ENCODE measurements at places on chromosomes 5 and 9.
A peak's percentile ranks its signal among the peaks of the same experiment; 100 is the strongest.

GRCh38 chr9:126973651-126974529 is 59.3 kb downstream of the RALGPS1 start:
- DNase-seq: no peak

DNA sequence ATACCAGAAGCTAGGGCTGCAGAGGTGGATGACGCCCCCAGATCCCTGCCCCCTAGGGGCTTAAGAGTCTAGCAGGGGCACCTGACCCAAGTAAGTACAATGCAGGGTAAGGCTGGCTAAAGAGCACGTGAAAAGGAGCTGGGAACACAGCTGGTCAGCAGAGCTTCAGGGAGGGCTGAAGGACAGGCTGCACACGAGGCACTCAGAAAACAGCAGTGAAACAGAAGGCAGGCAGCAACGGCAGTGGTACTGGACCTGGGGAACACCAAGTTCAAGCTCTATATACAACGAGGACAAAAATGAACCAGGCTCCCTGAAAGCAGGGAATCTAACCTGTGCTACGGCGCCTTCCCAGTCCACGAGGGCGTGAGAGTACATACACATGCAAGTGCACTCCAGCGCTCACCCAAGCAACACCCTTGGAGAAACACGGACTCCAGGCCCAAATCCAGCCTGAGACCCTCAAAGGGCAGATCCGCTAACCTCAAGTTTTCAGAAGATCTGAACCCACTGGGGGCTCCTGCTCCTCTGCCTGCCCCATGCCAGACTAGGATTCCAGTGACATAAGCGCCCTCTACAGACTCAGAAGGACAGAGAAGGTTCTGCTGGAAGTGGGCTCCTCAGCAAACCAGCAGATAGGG is 57.4 kb downstream of the PSMB7 start:
- no peak for DNase-seq

DNA sequence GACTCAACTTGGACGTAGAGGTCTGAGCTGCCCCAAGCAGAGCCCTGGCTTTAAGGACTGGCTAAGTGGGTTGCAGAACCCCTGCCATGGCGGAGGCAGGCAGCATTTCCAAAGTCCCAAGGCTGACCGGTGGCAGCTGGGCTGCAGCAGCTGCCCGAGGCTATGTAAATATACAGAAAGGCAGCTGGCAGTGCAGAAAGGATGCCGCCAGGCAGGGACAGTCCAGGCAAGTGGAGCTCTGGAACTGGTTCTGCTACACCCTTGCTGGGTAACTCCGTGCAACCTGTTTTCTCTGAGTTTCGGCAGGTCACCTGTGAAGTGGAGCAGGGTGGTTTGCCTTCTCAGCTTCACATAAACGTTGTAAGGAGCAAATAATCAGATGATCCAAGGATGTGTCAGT is 46.0 kb downstream of the SHB start:
- peak; percentile 75 for DNase-seq

DNA sequence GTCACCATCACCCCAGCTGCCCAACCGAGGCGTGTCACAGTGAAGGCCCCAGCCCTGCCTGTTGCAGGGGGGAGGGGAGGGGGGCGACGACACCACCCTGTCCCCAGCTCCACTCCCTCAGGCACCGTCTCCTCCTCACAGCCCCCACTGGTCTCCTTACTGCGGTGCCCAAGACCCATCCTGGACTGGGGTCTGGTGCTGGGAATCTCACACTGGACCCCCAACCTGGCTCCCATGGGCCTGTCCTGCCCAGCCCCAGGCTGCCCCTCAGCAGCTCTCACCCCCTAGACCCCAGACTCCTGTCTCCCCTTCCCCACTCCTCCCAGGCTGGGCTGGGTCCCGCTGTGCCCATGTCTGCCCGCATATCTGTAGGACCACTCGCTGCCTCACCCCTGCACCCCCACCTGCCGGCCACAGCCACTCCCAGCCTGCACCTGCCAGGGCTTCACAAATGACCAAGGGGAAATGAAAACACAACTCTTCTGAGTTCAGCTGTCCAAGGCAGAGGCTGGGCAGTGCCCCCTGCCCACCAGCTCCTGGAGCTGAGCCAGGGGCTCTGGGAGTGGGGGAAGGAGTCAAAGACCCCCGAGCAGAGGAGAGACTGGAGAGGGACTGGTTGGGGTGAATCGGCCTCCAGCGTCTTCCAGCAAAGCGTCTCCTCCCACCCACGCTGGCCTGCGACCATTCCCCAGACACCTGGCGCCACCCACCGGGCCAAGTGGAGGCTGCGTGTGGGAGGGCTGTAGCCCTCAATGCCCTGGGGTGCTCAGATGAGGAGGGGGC is 32.6 kb upstream of the EGFL7 start:
- peak; percentile 84 for DNase-seq

DNA sequence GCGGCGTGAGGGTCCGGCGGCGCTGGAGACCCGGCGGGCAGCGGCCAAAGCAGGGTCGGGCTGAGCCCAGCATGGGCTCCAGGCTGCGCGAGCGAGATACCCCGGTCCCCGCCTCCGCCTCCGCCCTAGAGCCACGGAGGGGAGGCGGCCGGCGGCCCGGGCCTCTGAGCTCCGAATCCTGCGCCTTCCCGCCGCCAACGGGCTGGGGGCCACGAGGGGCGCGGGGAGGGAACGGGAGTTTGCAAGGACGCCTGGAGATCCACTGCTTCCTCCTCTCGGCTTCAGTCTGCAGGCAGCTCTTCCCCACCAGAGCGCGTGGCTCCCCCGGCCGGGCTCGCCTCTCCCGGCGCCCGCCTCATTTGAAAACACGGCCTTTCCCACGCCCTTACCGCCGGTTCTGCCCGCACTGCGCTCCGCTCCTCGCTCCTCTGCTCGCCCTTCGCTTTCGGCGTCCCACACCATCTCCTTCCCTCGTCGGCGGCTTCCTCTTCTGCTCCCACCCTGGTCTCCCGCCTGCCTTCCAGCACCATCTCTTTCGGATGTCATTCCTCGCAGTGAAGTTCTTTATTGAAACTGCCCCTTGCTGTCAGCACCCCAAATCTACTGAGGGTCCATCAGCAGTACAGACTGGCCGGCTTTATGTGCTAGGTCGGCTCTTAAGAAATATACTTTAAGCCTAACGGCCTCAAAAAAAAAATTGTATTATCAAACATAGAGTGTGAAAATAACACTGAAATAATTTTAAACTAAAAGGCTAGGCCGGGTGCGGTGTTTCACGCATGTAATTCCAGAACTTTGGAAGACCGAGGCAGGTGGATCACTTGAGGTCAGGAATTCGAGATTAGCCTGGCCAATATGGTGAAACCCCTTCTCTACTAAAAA is 105.0 kb upstream of the FAM120A start:
- DNase-seq: peak; percentile 82

DNA sequence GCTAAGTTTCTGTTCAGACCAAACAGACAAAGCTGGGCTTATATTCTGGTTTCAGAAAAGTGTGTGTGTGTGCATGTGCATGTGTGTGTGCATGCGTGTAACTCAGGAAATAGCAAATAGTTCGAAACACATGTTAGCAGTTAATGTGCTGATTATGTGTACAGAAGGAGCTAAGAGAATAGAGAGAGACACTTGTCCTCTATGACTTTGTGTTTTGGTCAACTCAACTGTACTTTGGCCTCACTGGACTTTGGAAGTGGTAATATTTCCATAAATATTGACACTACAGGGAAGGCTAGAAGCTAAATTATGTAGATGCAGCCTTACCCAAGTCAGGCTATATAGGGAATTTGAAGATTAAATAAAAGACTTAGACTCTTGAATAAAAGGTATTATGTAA is 155.5 kb downstream of the RAB3C start:
- no peak for DNase-seq

- DNase-seq: no peak
Measured at GRCh38 chr9:13707612-13708576, 428.4 kb upstream of the MPDZ start.

DNA sequence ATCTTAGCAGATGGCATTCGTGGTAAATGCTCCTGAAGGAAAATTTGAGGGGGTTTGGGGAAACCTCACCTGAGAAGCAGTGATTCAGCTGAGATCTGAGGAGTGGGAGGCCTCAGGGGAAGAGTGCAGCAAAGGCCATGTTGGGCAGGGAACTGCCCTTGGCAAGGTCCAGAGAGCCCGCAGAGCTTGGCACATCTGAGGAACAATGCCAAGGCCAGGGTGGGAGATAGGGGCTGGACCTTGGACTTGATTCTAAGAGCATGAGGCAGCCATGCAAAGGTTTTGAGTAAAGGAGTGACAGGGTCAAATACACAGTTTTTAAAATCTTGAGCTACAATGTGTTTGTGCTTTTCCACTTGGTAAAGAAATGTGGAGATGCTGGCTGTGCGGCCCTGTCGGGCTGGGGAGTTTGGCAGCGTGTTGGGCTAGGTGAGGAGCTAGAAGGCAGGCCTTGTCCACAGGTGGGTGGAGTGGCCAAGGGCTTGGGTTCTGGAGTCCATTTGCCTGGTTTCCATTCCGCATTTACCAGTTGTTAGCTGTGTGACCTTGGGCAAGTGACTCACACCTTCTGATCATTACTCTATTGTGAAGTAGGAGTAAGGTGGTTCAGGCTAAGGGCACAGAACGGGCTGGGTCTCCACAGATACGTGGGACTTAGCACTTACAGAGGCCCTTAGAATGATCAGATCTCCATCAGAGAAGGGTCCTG is 6.1 kb downstream of the TBC1D13 start:
- no peak for DNase-seq

DNA sequence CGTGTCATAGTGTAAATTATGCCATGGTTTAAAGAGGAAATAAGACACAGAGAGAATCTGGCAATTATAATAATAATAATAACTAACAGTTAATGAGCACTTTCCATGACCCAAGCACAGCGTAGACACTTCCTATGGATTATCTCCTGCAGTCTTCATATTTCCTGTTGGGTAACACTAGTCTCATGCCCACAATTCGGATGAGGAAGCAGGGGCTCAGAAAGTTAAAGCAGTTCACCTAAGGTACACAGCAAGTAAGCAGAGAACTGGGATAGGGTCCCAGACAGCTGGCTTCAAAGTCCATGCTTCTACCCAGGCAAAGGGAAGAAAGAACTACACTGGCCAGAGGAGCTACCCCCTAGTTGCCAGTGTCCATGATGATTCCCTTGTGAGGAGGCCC is 27.9 kb upstream of the TGFBI start:
- no peak for DNase-seq

- DNase-seq: no peak
Measured at GRCh38 chr5:122494109-122494508, 182.1 kb downstream of the SNCAIP start.

- DNase-seq: no peak
Measured at GRCh38 chr5:133992429-133993155, 12.2 kb downstream of the VDAC1 start.

DNA sequence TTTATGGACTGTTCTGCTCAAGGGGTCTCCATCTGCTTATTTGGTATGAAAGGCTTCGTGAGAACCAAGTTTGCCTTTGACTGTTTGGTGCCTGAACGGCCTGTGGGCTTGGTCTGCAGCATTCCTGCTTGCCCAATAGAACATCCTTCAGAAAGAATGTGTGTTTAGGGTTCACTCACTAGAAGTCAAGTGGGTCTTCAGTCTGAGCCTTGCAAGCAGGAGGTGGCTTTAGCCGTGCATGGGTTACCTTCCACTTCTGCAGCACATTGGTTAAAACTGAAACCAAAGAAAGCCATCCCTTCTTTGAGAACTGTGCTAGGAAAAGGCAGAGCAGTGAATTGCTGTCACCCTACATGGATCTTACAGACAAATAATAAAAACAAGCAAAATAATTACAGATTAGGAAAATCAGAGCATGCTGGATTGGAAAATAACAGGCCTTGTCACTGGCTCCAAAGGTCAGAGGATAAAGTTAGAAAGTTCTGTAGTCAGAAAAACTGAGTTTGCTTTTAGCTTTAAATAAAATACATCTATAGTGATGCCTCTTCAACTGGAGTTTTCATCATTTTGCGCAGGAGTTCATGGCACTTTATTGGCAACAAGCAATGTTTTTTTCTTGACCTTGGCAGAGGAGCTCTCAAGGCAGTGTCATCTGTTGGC is 16.6 kb downstream of the WWC1 start:
- DNase-seq: no peak

- DNase-seq: no peak
Measured at GRCh38 chr9:123615381-123615780, 259.4 kb downstream of the CRB2 start.

- no peak for DNase-seq
Measured at GRCh38 chr5:53785924-53786323, 225.5 kb downstream of the NDUFS4 start.

- no peak for DNase-seq
Measured at GRCh38 chr9:33435821-33436277, 11.5 kb downstream of the AQP3 start.

DNA sequence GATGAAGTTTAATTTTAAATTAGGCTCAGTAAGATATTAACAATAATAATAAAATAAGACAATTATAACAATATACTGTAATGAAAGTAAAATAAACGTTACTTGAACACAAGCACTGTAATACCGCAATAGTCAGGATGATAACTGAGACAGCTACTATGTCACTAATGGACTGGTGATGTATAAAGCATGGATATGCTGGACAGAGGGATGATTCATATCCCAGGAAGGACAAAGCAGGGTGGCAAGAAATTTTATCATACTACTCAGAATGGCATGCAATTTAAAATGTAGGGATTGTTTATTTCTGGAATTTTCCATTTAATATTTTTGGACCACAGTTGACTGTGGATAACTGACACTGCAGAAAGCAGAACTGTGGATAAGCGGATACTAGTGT is 196.9 kb downstream of the VPS13A start:
- no peak for DNase-seq

DNA sequence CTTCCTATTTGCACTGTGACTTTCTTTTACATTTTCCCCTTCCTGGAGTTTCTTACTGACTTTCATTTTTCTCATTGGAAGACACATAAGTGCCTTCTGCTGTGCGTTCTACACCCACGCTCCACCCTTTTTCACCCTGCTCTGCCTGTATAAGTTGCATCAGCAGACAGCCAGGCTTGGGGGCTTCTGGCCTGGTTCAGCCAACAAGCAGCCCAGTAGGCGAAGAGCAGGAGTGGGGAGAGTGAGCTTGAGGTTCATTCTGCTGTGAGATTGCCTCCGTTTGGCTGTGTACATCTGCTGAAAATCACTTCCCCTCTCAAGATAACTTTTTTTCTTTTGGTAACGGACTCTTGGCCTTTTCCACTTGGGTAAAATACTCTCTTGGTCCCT is 38.4 kb downstream of the RASGRF2 start:
- DNase-seq: no peak

DNA sequence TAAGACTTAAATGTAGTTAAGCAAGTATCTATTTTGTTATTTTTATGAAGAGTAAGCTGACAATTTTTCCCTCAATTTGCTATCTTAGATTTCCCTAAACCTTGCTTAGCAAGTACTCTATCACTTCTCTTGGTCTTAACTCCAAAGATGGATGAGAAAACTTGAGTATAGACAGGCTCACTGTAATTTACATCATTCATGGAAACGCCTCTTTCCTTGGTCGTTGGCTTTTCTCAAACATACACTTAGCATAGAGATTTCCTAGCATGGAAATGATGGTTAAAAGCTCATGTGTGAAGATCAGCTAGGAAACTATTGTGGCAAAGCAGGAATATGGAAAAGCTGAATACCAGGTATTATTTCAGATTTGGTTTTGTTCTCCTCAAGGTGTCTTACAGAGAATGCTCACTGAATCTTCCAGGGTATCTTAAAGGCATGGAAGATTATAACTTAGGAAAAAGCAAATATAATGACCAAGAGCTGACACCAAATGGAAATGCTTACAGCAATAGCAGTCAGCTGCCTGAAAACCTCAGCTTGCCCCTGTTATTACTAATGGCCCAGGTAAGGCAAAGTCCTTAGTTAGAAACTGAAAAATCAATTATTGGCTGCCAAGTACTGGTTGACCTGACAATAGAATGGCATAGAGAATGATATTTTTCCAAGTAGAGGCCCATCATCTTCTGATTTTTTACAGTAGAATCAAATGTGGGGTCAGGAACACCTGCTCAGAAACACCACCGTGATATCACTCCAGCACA is 84.8 kb downstream of the SEMA5A start:
- no peak for DNase-seq
